ENCODE measurements at places on chromosomes 13 and 19.
A peak's percentile ranks its signal among the peaks of the same experiment; 100 is the strongest.

DNA sequence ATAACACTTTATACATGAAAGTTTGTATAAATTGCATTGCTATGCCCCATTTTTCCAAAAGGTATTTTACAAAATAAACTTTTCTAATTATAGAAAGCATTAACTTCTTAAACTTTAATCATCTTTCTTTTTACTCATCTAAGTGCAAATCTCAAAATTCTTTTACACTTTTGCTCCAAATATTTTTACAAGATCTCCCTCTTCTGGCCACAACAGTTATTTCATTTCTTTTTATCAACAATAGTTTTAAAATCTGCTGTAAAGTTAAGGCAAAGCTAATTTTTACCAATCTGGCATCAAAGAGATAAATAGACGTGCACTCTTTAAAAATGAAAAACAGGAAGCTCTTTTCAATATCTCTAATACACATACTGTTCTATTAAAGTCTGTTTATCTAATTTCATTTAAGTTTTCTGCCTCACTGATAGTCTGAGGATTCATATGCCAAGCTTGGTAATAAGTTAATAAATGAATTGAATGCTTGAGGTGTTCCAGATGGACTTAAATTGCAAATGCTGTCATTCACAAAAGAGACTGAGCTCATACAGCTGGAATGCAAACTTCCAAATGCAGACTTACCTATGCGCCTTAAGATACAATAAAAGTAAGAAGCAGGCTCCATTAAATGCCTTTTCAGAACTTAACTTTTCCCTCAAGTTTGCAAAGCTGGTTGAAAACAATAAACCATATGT is 583.0 kb upstream of the ATXN8OS start:
- no peak for DNase-seq
- H3K27ac ChIP-seq: no peak overlapping the region
- no peaks in the 10 kb centered on the region for H3K36me3 ChIP-seq
- no peaks in the 10 kb centered on the region for H3K27me3 ChIP-seq
- H3K4me1 ChIP-seq: no peaks in the 10 kb centered on the region

DNA sequence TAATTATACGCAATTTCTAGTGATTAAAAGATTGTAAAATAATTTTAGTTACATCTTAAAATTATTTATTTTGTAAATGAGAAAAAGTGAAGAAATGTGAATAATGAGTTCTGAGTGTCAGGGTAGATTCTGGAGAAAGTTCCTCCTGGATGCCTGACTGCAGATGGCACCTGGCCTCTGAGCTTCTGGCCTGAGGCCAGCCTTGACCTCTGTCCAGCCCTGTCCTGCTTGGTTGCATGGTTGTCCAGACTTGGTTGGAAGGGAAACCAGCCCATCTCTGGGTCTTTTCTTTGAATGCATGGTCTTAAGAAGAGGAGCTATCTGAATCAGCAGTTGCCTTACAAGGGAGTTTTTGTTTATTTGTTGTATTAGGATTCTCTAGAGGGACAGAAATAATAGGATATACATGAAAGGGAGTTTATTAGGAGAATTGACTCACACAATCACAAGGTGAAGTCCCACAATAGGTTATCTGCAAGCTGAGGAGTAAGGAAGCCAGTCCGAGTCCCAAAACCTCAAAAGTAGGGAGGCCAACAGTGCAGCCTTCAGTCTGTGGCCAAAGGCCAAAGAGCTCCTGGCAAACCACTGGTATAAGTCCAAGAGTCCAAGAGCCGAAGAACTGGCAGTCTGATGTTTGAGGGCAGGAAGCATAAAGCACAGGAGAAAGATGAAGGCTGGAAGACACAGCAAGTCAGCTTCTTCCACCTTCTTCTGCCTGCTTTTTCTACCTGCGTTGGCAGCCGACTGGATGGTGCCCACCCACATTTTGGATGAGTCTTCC is 385.8 kb downstream of the ZNF536 start:
- H3K36me3 ChIP-seq: no peaks in the 10 kb centered on the region
- no peak overlapping the region for H3K27ac ChIP-seq
- no peak overlapping the region for H3K4me3 ChIP-seq
- H3K27me3 ChIP-seq: no peaks in the 10 kb centered on the region

DNA sequence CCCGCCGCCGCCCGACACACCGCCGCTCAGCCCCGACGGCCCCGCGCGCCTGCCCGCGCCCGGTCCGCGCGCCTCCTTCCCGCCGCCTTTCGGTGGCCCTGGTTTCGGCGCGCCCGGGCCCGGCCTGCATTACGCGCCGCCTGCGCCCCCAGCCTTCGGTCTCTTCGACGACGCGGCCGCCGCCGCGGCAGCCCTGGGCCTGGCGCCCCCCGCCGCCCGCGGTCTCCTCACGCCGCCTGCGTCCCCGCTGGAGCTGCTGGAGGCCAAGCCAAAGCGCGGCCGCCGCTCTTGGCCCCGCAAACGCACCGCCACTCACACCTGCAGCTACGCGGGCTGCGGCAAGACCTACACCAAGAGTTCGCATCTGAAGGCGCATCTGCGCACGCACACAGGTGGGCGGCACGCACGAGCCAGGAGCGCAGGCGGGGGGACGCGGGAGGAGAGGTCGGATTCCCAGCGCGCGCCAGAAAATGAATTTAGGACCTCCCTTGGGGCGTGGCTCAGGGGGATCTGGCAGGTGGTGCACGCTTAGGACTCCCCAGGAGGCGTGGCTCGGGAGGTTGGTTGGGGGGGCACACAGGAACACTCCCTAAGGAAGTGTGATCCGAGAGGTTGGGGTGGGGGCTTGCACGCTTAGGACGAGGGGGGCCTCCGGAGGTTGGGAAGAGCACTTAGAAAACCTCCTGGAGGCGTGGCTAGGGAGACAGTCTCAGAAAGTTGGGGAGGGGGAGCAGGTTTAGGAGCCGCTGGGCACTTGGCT is 1.2 kb downstream of the KLF2 start:
- H3K36me3 ChIP-seq: no peaks in the 10 kb centered on the region
- H3K4me3 ChIP-seq: peak overlapping the region; percentile 90
- peak overlapping the region; percentile 79 for H3K27ac ChIP-seq

GRCh38 chr13:42048342-42048683 is at the start of gene DGKH:
Gene DGKH (plus strand): TSS chr13:42048648. CDS start chr13:42048774, 126 bp downstream.
- no peak for DNase-seq
- no peaks in the 10 kb centered on the region for H3K27me3 ChIP-seq
- peak within 1 kb of the TSS; percentile 62 for H3K4me3 ChIP-seq

- H3K27me3 ChIP-seq: no peaks in the 10 kb centered on the region
- no peak overlapping the region for H3K27ac ChIP-seq
- H3K4me1 ChIP-seq: peaks cover under 1% of the 10 kb centered on the region
- no peak overlapping the region for H3K4me3 ChIP-seq
These were observed 16.0 kb downstream of the SMAD9 start for GRCh38 chr13:36903925-36904595.

DNA sequence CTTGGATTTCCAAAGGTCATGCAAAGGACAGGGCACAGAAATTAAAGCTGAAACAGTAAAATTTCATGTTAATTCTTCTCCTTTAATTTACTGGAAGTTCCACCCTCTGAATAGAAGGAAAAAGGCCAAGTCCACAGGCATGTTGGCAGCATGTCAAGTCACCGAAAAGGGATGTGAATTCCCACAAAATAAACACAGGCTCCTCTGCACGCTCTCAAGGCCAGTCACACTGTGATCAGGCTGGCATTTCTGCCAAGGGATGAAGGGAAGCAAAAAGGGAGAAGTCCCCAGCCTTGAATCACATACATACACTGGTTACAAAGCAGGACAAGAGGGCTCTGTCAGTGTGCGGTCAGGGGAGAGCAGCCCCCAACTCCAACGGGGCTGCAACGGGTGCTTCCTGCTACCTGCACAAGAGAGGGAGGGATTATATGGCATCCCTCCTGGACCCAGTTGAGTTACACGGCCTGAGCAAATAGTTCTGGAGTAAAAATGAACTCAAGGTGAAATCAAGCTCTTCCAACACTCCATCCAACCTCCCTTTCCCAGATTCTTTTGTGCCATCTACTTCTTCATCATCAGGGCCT is 6.9 kb downstream of the DCLK1 start:
- peak; percentile 67 for DNase-seq
- no peaks in the 10 kb centered on the region for H3K36me3 ChIP-seq
- no peak overlapping the region for H3K4me3 ChIP-seq
- no peak overlapping the region for H3K27ac ChIP-seq
- peaks cover 7% of the 10 kb centered on the region for H3K27me3 ChIP-seq

DNA sequence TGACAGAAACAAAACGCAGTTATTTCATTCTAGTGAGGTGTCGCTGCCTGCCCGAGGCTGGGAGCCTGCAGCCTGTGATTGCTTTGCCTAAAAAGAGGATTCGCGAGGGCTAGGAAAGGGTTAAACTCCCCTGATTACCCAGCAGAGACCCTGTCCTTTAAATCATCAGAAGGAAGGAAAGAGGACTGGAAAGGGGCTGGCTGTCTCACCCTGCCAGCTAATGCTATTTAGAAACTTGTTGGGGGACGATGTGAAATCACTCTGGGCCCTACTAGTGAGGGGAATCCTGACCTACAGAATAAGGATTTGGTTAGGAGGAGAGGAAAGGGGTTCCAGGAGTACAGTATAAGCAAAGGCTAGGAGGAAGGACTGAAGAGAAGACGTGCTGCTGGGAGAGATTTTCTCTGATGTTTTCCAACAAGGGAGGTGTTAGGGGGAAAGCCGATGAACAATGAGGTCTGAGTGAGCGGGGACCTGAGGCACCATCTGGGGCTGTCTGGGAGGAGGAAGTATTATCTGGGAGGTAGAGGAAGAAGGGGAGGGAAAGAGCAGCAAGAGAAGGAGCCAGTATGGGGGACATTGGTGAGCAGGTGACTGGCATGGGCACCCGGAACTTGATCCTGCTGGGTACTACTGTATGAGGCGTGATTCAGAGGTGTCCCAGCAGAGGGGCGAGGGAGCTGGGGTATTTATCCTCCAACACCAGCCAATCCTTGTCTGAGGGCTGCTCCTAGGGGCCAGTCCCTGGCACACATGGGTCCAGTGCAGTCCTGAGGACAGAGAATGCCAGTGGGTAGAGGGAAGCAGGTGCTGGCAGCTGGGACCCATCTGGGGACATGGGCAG is 55.7 kb upstream of the PTPRS start:
- no peak for DNase-seq
- H3K27me3 ChIP-seq: peaks cover 8% of the 10 kb centered on the region
- H3K27ac ChIP-seq: no peak overlapping the region
- no peak overlapping the region for H3K4me3 ChIP-seq

DNA sequence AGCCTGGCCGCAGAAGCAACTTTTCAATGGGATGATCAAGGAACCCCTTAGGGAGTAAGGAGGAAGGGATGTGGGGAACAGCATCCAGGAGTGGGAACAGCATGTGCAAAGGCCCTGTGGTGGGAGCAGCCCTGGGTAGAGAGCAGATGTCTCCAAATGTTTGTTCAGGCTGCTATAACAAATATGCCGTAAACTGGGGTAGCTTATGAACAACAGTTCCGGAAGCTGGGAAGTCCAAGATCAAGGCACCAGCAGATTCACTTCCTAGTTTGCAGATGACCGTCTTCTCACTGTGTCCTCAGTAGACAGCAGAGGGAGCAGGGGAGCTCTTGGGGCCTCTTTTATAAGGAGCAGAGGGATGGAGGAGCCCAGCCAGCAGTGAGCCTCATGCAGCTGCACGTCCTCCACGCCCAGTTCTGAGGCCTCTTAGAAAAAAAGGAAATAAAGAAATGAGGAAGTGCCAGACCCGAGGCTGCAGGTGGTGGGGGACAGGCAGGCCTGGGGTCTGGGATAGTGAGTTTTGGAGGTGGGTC is 4.2 kb upstream of the LRRC25 start:
- H3K36me3 ChIP-seq: no peaks in the 10 kb centered on the region
- DNase-seq: no peak
- H3K4me3 ChIP-seq: no peak overlapping the region
- no peak overlapping the region for H3K27ac ChIP-seq

- no peak overlapping the region for H3K27ac ChIP-seq
- DNase-seq: no peak
- no peaks in the 10 kb centered on the region for H3K27me3 ChIP-seq
- peaks cover 17% of the 10 kb centered on the region for H3K4me1 ChIP-seq
- H3K4me3 ChIP-seq: no peak overlapping the region
These were observed 5.7 kb upstream of the THSD1 start for GRCh38 chr13:52411629-52412028.

DNA sequence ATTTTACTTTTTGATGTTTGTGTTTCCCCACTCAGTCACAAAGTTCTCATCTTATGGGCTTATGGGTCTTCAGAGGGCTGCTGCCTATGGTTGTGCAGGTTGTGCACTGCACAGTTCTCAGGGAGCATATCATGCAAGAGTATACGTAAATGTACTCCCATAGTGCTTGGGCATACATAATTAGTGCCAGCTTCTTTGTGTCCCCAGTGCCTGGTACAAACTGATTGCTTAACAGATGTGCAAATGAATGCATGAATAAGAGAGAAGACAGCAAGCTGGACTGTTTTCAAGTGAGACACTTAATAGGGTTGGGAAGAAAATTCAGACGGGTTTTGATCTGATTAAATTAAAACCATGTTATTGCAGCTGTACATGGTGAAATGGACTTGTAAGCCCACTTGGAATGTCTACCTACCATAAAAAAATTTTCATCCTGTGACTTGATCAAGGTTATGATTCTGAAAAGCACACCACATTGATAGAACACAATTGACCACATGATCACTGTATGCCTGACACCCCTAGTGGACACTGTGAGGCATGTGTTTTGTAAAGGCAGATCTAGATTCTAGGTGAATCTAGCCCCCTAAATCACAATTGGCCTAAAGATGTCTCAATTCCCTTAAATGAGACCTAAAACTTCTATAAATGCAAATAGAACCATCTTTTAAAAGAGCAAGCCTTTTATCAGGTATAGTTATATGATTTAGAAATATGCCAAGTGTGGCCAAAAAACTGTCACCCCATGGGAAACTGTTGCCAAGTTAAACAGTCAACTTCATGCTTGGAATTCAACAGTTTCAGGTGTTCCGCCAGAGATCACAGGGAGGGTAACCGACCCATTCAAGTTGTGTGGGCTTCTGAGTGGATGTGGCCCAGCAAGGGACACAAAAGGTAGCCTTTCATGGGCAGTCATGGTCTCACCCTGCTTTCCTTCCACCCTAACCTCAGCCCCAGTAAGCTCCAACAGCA is 27.9 kb downstream of the FAM124A start:
- H3K27ac ChIP-seq: no peak overlapping the region
- H3K36me3 ChIP-seq: no peaks in the 10 kb centered on the region
- no peak overlapping the region for H3K4me3 ChIP-seq

DNA sequence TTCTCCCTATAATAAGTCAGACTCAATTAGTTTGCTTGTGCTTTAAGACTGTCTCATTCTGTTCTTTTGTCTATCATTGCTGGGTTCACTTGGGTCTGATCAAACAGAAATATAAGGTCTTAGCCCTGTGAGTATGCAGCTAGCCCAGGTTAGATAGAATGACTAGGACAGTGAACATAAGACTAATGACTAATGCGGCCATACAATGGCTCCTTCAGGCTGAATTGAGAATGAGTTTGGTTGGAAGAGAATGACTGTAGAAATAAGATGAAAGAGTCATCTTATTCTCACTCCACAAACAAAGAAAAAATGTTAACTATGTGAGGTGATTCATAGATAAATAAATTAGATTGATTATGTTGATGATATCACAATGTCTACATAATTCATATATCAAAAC is 50.1 kb upstream of the OBI1 start:
- peaks cover 7% of the 10 kb centered on the region for H3K4me1 ChIP-seq
- H3K27ac ChIP-seq: no peak overlapping the region
- no peaks in the 10 kb centered on the region for H3K36me3 ChIP-seq
- H3K4me3 ChIP-seq: no peak overlapping the region
- peak; percentile 24 for DNase-seq
- no peaks in the 10 kb centered on the region for H3K27me3 ChIP-seq

All from endothelial cell of umbilical vein (primary cell).